Activated naive CD8-positive, alpha-beta T cell treated with anti-CD3 and anti-CD28 coated beads, Interleukin-2, amount 50 U/mL, for 24 hours (primary cell): ENCODE measurements at places on chromosomes 6 and 20.
A peak's percentile ranks its signal among the peaks of the same experiment; 100 is the strongest.

GRCh38 chr6:115680621-115681020, 380.1 kb downstream of the FRK start:
- no peak overlapping the region for H3K4me3 ChIP-seq
- no peak overlapping the region for H3K27ac ChIP-seq
- H3K27me3 ChIP-seq: no peaks in the 10 kb centered on the region
- H3K36me3 ChIP-seq: no peaks in the 10 kb centered on the region
- DNase-seq: no peak

GRCh38 chr6:149317644-149318571, at the start of gene TAB2:
Gene TAB2, plus strand, starts transcription at chr6:149317712. Its CDS starts 52,286 bp downstream, at chr6:149369998.
- peaks cover 55% of the 10 kb centered on the region for H3K4me1 ChIP-seq
- peak; percentile 81 for DNase-seq
- peak within 1 kb of the TSS; percentile 98 for H3K27ac ChIP-seq
- peaks cover 13% of the 10 kb centered on the region for H3K36me3 ChIP-seq
- no peaks in the 10 kb centered on the region for H3K27me3 ChIP-seq
- H3K4me3 ChIP-seq: peak within 1 kb of the TSS; percentile 97

DNA sequence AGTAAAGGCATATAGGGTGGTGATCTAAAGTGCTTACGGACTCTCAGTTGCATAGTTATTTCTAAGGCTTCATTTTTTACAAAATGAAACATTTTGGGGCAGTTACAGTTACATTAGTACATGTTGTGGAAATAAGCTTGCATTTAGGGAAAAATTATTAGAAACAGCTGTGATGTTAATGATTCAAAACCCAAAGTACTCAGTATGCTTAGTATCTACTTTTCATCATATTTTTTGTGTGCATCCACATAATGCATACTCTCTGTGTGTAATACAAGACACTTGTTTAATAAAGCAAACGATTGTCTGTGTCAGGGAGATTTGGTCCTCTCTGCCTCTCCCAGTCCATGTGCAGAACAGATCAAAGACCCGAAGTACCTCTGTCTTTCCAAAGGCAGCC, 11.4 kb upstream of the TBX18 start:
- H3K27ac ChIP-seq: no peak overlapping the region
- H3K4me1 ChIP-seq: peaks cover 1% of the 10 kb centered on the region
- peaks cover 54% of the 10 kb centered on the region for H3K27me3 ChIP-seq
- DNase-seq: no peak
- peaks cover 1% of the 10 kb centered on the region for H3K36me3 ChIP-seq
- H3K4me3 ChIP-seq: no peak overlapping the region

- no peaks in the 10 kb centered on the region for H3K27me3 ChIP-seq
- H3K4me3 ChIP-seq: no peak overlapping the region
- H3K4me1 ChIP-seq: peaks cover 60% of the 10 kb centered on the region
- peaks cover 4% of the 10 kb centered on the region for H3K36me3 ChIP-seq
- H3K27ac ChIP-seq: peak overlapping the region; percentile 54
These were observed 146.7 kb upstream of the TAB2 start for GRCh38 chr6:149170564-149171452.

GRCh38 chr6:5752391-5752680, 254.4 kb downstream of the NRN1 start:
- no peak overlapping the region for H3K4me3 ChIP-seq
- no peaks in the 10 kb centered on the region for H3K4me1 ChIP-seq
- no peaks in the 10 kb centered on the region for H3K27me3 ChIP-seq

DNA sequence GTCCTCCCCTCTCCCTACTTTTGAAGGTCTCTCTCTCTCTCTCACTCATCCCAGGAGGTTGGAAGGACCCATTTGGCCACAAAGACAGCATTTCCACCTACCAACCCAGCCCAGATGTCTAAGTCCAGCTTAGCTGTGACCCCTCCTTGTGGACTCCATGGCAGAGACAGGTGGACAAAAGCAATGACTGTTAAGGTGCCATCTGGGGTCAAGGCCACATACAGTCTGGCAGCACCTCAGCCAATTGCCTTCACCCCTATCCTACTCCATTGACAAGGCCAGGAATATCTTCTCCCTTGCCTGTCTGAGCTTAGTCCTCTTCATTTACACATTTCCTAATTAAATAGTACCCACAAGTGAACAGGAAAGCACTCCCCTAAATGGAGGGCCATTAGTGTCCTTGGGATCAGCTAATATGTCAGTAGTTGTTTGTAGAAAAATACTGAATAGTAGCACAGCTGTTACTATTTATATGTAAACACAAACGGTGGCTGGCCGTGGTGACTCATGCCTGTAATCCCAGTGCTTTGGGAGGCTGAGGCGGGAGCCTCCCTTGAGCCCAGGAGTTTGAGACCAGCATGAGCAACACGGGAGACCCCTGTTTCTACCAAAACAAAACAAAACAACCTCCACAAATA, 28.8 kb downstream of the GCM1 start:
- no peak overlapping the region for H3K27ac ChIP-seq
- DNase-seq: no peak
- no peaks in the 10 kb centered on the region for H3K36me3 ChIP-seq
- no peaks in the 10 kb centered on the region for H3K4me1 ChIP-seq

GRCh38 chr6:133169901-133170300, 71.3 kb upstream of the EYA4 start:
- H3K4me3 ChIP-seq: no peak overlapping the region
- H3K4me1 ChIP-seq: no peaks in the 10 kb centered on the region
- DNase-seq: no peak
- no peaks in the 10 kb centered on the region for H3K36me3 ChIP-seq
- H3K27me3 ChIP-seq: no peaks in the 10 kb centered on the region

GRCh38 chr6:156780962-156781853, 4.0 kb downstream of the ARID1B start:
- peak overlapping the region; percentile 94 for H3K4me3 ChIP-seq
- peaks cover 57% of the 10 kb centered on the region for H3K4me1 ChIP-seq

- H3K27ac ChIP-seq: peak overlapping the region; percentile 91
- H3K36me3 ChIP-seq: peaks cover 5% of the 10 kb centered on the region
- H3K4me1 ChIP-seq: peaks cover 36% of the 10 kb centered on the region
- DNase-seq: peak; percentile 96
- H3K4me3 ChIP-seq: peak overlapping the region; percentile 97
These were observed 40.4 kb downstream of the PSMB9 start for GRCh38 chr6:32894085-32895005.

DNA sequence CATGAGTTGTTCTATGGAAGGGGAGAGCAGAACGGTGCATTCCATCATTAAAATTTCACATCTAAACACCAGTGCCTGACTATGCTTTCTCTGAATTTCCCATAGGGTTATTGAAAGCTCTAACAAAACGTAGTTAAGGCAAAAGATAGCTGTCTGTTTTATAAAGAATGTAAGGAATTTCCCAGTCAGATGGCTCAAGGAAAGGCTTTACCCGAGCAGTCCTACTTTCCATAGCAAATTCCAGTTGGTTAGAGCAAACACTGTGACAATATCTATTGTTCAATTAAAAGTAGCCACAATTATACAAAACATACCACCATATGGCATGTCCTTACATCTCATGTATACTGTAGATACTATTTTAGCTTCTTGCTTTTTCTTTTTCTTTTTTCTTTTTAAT, 1059.5 kb upstream of the FLRT3 start:
- no peak for DNase-seq
- no peaks in the 10 kb centered on the region for H3K27me3 ChIP-seq
- no peak overlapping the region for H3K27ac ChIP-seq
- no peaks in the 10 kb centered on the region for H3K4me1 ChIP-seq
- H3K36me3 ChIP-seq: no peaks in the 10 kb centered on the region
- H3K4me3 ChIP-seq: no peak overlapping the region

GRCh38 chr6:143018955-143019354, 41.7 kb upstream of the AIG1 start:
- DNase-seq: no peak
- H3K4me3 ChIP-seq: no peak overlapping the region
- no peaks in the 10 kb centered on the region for H3K36me3 ChIP-seq
- H3K27ac ChIP-seq: no peak overlapping the region
- H3K27me3 ChIP-seq: no peaks in the 10 kb centered on the region
- H3K4me1 ChIP-seq: peaks cover 9% of the 10 kb centered on the region
